ENCODE measurements at places on chromosomes 3 and 15.

DNA sequence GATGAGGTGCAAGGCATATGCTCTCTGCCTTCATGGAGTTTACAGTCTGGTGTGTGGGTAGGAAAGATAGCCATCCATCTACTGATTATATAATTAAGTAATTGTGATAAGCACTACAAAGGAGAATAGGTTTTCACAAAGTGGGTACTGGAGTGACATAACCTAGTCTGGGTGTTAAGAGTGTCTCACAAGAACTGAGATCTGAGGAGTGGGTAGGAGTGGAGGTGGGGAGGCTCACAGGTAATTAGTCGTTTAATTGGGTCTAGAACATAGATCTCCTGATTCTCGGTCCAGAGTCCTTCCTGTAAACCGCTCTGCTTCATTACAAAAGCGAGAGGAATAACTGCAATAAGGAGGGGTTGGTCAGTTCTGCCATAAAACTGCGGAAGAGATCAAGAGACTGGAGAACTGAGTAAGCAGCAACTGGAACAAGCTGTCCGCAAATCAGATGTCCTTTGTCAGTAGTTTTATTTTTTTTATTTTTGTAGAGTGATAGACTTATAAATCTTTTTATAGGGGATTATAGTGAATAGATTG lies 2.2 kb downstream of the NEO1 start:
- DNase-seq = no peak

DNA sequence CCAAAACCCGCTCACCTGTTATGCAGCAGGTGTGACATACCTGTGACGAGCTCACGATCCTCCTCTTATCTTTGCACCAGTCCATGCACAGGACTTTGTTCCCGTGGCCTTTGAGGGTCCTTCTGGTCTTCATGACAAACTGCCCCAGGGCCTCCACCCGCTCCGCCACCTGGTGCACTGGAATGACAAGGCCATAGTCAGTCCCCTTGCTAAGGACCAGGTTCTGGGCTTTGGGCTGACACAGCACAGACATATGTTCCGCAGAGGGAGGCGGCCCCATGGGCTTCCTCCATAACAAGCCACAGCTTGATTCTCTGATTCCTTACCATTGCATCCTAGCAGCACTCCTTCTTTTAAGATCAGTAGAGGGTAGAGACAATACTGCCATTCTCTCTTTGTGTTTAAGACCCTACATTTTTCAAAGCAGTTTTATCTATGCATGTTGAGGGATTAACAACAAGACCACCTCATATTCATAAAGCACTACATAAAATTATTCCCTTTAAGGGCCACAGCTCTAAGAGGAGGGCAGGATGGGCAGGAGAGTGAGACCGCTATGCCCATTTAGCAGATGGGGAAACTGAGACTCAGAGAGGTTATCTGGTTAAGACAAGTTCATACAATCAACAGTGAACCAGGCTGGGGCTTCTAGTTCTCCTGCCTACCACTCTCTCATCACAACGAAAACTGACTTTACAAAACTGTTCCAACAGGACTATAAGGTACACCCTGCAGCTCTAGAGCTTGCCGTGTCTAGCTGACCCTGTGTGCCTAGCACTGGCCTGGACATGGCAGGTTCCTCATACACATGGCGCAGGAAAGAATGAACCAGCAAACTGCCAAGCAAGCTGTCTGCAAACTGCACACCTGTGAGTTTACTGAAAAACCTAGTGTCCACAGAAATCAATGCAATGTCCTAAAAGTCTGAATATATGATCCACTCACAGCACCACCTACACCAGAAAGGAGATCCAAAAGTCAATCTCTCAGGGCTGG lies 37.0 kb downstream of the GNB5 start:
- no peak for DNase-seq

DNA sequence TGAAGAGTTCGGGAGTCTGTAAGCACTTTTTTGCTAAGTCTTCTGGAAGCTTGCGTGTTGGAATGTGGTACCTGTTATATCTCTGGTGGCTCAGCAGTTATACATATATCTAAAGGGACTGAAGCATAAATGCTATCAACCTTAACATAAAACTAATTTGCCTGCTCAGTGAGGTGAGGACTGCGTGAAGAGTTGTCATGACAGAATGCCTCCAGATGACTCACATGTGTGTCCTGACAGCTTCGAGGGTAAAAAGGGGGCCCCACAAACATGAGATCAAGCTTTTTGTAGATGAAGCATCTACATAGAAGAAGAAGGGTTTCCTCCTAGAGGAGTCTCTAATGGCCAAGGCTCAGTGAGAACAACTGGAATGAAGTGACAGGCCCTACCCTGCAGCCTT lies 88.8 kb upstream of the C3orf80 start:
- DNase-seq = no peak

DNA sequence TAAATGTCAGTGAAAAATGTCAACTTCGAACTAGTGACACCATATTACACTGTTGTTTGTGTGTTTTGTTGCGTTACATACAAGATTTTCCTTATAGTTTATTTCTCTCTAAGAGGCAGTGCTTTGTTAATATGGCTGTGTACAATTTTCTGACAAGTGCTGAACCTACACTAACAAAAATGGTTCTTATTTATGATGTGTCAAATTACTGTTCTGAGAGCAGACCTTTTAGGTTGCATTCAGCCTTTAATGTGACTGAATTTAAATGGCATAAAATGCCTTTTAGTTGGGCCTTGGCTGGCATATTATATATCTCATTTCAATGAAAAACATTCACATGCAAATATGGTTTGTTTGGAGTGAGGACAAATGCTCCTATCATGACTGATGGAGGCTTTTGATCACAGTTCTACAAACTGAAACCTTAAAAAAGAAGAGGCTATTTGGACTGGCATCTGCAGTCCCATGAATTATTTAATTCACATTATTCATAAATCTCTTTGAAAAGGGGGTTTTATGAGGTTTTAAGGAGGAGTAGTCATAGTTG lies 750.6 kb downstream of the CADM2 start:
- no peak for DNase-seq

DNA sequence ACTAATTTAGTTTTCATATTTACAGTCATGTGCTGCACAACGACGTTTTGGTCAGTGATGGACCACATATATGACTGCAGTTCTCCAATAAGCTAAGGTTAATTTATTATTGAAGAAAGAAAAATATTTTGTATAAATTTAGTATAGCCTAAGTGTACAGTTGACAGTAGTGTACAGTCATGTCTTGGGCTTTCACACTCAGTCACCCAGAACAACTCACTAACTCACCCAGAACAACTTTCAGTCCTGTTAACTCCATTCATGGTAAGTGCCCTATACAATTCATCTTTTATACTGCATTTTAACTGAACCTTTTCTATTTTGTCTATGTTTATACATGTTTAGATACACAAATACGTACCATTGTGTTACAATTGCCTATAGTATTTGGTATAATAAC lies 3.8 kb upstream of the GABRR3 start:
- no peak for DNase-seq

GRCh38 chr3:177201700-177202397 lies 4.6 kb upstream of the TBL1XR1 start:
- no peak for DNase-seq

GRCh38 chr15:62599791-62600777 lies 435.0 kb upstream of the C2CD4B start:
- no peak for DNase-seq

DNA sequence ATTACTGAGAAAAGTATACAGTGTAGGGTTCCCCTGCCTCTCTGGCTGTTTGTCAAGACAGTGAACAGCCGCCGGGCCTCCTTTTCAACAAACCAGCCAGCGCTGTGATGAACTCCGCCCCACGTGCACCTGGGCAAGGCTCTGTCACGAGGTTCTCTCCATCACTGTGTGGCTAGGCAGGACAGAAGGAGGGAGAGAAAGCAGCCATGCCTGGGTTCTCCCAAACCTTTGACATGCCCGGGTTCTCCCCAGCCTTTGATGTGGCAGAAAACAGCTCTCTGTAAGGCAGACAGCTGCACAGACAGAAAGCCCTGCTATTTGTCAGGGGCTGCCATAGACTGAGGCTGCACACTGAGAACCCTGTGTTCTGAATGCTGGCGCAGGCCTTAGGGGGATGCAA lies 101.4 kb upstream of the TRPM1 start:
- DNase-seq = no peak

GRCh38 chr15:76328958-76329357 lies 7.6 kb upstream of the ISL2 start:
- no peak for DNase-seq

Data from NCI-H146 (cell line).